ENCODE measurements at places on chromosomes 13 and 19. TPM values are rescaled to one million over a fixed set of nuclear protein-coding genes. Genes with fewer than 3 reads are reported as not detected.
A peak's percentile ranks its signal among the peaks of the same experiment; 100 is the strongest.

DNA sequence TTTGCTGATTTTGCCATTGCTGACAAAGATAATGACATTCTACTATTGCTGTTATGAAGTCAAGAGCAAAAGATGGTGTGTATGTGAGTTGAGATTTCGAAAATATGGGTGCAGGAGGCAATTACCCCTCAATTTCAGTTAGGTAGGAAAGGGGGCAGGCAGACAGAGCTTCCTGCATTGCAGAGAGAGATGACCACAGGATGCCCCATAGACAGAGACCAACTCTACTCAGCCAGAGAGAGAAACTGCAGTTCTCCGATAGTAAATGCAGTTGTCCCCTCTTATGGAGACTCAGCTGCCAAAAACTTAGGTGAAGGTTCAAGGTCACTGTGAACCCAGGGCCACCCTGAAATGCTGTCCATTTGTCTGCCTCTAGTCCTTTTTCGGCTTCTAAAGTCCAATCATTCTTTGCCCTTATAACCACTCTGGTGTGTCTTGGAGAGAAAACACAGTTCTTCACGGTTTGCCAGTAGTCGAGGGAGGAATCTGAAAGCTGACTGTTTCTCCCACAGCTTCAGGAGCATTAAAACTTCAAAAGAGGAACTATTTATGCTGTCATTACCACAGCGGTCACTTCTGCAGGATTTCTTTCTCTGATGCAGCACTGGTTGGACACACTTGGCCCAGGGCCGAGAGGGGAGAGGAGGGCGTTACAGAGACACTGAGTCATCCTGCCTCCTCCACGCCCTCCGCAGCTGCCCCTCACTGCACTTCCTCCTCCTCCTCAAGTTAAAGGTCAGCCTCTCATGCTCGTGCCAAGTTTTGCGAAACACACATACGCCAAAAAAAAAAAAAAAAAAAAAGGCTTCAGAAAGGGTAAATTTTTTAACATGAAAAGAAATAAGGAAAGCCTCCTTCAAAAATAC is 264.3 kb downstream of the FOXO1 start:
- peak; percentile 96 for DNase-seq

DNA sequence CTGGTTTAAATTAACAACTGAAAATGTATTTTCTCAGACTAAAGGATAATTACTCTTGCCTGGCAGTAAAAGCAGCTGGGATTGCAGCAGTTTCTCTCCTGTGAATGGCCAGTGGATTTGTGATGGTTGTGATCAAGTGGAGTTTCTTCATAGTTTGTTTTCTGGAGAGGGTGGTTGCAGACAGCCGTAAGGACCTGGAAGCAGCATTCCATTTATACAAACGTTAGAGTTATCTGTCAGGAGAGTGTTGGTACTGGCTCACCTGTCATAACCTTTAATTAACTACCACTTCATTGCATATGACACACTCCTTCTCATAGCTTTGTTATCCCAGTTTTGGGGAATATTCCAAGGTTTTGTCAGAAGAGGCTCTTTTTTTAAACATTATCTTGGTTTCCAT is 258.4 kb upstream of the SLC10A2 start:
- DNase-seq, result no peak

The LENG1 gene
- 6.0 TPM for total RNA-seq

The TBXA2R gene
- total RNA-seq, result 0.27 TPM

The CKAP2 gene
- 16.3 TPM for total RNA-seq

- no peak for DNase-seq
These were observed 93.7 kb downstream of the FRY start for GRCh38 chr13:32125221-32125689.

DNA sequence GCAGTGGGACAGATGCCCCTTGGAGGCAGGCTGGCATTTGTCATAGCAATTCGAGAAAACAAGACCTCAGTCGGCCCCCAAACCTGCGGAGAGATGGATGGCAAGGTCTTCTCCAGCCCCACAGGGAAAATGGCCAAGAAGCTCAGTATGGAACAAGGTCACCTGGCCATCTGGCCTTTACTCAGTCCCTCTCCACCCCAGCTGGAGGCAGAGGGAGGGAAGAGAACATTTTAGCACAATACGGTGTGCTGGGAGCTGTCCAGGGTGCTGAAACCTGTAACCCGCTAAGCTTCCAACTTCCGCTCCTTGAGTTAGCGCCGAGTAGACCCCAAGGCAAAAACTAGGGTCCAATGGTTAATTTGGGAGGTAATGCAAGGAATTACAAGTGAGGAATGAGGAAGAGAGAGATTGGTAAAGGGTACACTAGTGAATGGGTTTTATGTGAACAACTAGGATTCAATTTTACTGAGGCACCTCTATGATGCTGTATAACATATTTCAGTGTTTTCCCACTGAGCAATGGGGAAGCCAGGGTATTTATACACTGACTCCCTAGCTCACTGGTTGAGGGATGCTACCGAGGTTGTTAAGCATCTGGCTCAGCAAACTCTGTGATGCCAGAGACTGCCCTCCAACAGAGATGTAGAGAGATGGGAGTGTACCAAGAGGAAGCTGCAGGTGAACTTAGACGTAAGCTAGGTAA is 64.3 kb downstream of the CACNA1A start:
- peak; percentile 20 for DNase-seq

DNA sequence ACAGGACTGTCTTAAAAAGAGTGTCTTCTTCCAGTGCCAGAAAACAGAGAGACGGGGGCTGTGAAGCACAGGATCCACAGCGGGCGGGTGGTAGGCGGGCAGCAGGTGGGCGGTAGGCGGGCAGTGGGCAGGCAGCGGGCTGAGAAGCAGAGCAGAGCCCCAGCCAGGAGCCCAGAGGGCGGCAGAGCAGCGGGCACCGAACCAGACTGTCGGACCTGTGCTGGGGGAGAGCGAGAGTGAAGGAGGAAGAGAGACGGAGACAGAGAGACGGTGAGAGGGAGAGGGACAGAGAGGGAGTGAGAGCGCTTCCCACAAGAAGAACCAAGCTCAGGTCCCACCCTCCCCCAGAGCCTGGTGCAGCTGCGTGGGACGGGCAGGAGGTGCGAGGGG is 30.3 kb downstream of the RASA3 start:
- no peak for DNase-seq

The CYP4F11 gene
- total RNA-seq, result 17.6 TPM

The PGLYRP2 gene
- not detected for total RNA-seq

The GNG8 gene
- total RNA-seq, result not detected

- DNase-seq, result no peak
These were observed 31.0 kb upstream of the MBNL2 start for GRCh38 chr13:97191142-97191541.

- DNase-seq, result no peak
These were observed 533 bp upstream of the UHRF1 start for GRCh38 chr19:4908781-4909155.

DNA sequence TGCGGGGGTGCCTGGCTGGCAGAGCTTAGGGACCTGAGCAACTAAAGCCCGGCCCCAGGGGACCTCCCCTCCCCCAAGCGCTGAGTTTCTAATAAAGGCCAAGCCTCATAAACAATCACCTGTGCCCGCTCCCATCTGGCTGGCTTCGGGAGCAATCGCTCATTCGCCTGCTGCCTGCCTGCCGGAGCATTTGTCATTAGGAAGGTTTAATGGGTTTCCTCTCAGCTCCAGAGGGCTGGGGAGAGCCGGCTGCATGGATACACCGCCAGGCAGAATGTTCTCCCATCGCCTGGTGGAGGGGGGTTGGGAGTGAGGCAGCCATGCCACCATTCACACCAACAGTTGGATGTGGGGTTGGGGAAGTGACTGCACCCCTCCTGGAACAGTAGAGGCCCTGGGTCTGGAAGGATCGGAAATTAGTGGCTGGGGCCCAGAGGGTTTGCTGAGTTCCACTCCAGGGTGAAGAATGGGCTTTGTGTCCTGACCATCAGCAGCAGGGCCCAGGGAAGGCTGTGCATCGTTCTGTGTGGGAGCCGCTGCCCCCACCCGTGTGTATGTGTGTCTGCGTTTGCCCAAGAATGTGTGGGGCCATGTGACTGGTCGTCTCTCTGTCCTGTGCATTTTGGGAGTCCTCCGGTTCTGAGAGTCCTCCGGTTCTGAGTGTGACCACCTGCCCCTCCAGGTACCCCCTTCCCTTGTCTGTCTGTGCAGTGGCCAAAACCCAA is 15.3 kb downstream of the PIN1 start:
- DNase-seq, result no peak

GRCh38 chr13:108551674-108552073 is 77.7 kb upstream of the MYO16 start:
- DNase-seq, result no peak

DNA sequence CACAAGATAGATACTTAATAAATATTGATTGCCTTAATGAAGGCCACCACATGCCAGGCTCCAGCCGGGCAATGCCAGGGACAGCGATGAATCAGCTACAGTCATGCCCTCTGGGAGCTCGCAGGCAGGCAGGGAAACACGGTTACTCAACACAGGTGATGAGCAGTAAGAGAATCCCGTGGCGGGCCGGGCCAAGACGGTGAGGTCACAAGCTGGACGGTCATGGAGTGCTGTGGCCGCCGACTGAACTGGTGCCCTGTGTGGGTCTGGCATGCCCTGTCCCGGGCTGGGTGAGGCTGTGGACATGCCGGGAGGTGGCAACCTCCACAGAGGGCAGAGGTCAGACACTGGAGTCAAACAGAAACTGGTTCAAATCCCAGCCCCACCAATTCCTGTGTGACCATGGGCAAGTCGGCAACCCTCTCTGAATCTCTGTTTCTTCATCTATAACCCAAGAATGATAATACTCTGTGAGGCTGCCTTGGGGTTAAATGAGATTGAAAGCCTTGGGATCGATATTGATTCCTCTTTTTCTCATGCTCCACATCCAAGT is 13.2 kb upstream of the PAK4 start:
- no peak for DNase-seq

DNA sequence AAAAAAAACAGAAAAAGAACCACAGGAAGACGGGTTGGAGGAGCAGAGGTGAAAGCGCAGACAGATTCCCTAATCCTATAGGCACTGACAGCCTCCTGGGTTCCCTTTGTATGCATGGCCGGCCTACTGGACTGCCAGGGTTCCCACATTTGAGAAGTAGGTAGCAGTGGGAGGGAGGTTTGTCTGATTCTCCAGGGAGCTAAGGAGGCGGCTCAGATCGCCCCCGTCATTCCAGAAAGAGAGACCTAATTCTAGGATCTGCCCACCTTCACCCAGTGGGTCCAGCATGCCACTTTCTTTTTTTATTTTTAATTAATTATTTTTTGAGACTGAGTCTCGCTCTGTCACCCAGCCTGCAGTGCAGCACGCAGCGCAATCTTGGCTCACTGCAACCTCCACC is 9.7 kb upstream of the CCL25 start:
- DNase-seq, result no peak

DNA sequence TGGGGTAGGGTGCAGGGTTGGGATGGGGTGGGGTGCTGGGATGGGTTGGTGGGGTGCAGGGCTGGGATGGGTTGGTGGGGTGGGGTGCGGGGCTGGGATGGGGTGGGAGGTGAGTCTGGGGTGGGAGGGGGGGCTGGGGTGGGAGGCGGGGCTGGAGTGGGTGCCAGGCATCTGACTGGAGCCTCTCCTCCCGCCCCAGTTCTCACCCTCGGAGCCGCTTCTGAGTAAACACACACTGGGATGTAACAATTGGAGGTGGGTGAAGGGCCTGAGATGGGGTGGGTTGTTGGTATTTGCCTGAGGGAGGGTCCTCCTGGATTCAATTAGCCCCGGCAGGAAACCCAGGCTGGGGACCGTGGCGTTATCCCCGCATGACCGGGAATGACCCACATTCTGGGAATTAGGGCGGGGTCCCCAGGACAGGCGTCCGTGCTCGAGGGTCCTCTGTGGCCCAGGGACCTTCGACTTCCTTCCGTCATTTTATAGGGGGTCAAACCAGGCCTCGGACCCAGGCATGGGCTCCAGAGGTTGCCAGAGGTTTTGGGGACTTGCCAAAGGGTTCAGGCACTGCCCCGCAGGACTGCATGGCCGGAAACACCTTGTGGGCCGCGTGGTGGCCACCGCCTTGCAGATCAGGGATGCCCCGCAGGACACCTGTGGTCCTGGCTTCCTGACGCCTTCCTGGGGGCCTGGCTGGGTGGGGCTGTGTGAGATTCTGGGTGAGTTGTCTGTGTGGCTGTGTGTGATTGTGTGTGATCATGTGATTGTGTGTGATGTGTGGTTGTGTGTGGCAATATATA is 1.4 kb downstream of the TMPRSS9 start:
- DNase-seq, result no peak

The ZNF880 gene
- 16.7 TPM for total RNA-seq

GRCh38 chr19:54473071-54473891 is at the start of gene CDC42EP5:
Gene CDC42EP5 (minus strand): TSS chr19:54473296. CDS start chr19:54465547, 7,749 bp downstream.
- DNase-seq, result peak; percentile 86

DNA sequence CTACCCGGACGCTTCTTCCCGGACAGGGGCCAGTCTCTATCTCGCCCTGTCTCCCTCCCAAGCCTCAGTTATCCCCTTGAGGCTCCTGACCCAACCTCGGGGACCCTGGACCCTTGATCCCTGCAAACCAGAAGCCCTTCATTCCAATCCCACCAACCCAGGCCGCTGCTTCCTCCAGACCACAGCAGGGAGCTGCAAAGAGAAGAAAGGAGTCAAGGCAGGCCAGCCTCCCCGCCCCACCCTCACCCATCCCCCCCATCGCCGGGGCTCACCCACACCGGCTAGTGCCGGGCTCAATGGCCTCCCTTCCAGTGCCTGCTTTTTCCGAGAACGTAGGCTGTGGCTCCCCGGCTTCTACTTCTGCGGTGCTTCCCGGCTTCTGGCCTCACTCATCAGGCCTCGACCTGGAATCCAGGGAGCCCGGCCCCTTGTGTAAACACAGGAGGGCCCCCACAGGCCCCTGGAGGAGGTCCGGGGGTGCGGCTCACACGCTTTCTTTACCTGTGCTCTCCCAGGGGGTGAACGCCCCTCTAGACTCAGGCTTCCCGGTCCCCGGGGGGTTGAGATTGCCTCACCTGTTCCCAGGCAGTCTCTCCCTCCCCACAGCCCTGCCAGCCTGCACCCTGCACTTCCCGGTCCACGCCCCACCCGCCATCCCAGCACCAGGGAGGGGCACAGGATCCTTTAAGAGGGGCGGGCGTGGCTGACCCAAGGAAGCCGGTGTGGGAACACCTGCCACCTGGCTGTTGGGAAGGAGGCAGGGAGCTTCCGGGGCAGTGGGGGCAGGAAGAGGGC is at the start of gene FAM83E:
Gene FAM83E, minus strand, starts transcription at position 641 of the 795 bp plus-strand sequence. CDS start 1,704 bp downstream, outside the sequence.
- peak; percentile 96 for DNase-seq

DNA sequence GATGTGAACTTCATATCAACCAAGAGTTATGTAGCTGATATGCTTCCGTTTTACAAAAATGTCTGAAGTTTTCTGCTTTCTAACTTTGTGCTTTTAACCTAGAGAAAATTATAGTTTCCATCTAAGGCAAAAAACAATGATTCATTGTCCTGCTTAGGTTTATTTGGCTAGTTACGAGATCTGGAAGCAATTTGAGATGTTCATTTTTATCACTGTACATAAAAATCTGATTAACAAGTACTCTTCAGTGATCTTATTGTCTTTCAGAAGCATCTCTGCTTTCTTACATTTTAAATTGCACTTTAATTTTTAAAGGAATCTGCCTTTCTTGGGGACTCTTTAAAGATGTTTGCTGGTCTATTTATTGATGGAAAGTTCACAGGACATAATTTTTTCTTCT is 188.1 kb downstream of the RFC3 start:
- DNase-seq, result no peak

DNA sequence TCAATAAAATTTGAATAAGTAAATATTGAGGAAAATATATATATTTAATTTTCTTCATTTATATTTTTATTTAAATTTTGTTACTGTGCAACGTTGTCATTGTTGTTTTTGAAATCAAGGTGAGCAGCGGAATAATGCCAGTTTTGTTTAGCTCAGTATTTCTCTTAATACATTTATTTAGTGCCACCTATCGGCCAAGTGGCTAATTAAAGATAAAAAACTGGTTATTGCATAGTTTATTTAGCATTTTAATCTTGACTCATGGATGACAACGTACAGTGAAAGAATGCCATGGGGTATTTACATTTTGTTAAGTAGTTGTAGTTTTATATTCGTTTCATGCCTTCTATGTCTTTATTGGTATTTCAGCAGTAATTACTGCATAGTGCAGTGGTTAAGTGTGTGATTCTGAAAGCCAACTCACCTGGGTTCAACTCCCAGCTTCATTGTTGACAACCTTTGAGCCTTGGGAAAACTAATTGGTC is 265.9 kb downstream of the MYO16 start:
- DNase-seq, result no peak

Data from transverse colon (tissue), 4 donors.